Tibial nerve (tissue), 4 donors: ENCODE measurements at places on chromosomes 1 and 21.
A peak's percentile ranks its signal among the peaks of the same experiment; 100 is the strongest.

DNA sequence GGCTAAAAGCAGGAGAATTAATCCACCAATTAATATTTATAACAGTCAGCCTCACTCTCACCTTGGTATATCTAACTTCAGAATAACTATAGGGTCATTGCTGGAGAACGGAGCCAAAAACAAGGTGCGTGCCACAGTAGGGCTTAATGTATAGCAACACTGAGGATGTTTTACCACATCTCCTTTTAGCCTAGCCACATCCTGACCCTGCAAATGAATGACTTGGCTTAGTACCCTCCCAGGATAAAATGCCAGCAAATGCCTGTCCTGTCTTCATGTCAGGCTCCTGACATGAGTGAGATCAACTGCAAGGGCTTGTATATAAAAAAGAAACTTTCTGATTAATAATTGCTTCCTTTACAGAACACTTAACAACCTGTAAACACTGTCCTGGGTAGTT is 2.7 kb upstream of the CDC42BPA start:
- no peaks in the 10 kb centered on the region for H3K36me3 ChIP-seq
- DNase-seq = no peak

DNA sequence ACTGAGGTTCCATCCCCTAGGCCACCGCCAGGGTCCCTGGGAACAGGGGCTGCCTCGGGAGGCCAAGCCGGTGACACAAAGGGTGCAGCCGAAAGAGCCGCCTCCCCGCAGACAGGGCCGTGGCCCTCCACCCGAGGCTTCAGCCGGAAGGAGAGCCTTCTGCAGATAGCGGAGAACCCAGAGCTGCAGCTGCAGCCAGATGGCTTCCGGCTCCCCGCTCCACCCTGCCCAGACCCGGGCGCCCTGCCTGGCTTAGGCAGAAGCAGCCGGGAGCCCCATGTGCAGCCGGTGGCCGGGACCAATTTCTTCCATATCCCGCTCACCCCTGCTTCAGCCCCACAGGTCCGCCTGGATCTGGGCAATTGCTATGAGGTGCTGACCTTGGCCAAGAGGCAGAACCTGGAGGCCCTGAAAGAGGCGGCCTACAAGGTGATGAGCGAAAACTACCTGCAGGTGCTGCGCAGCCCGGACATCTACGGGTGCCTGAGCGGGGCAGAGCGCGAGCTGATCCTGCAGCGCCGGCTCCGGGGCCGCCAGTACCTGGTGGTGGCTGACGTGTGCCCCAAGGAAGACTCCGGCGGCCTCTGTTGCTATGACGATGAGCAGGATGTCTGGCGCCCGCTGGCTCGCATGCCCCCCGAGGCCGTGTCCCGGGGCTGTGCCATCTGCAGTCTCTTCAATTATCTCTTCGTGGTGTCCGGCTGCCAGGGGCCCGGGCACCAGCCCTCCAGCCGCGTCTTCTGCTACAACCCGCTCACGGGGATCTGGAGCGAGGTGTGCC is 1.4 kb downstream of the KLHDC7A start:
- H3K27me3 ChIP-seq = no peaks in the 10 kb centered on the region
- no peaks in the 10 kb centered on the region for H3K36me3 ChIP-seq
- H3K27ac ChIP-seq = no peak overlapping the region
- no peak for DNase-seq
- H3K4me3 ChIP-seq = no peak overlapping the region
- peaks cover 15% of the 10 kb centered on the region for H3K4me1 ChIP-seq

GRCh38 chr1:152577168-152577567 is 3.1 kb downstream of the LCE3D start:
- H3K27ac ChIP-seq = no peak overlapping the region
- H3K4me1 ChIP-seq = no peaks in the 10 kb centered on the region
- no peaks in the 10 kb centered on the region for H3K27me3 ChIP-seq
- no peaks in the 10 kb centered on the region for H3K36me3 ChIP-seq

- H3K27me3 ChIP-seq = no peaks in the 10 kb centered on the region
- H3K4me3 ChIP-seq = no peak overlapping the region
- no peaks in the 10 kb centered on the region for H3K36me3 ChIP-seq
- DNase-seq = no peak
- H3K4me1 ChIP-seq = no peaks in the 10 kb centered on the region
- H3K27ac ChIP-seq = no peak overlapping the region
Measured at GRCh38 chr1:15260418-15261154, 13.6 kb downstream of the FHAD1 start.

- no peak overlapping the region for H3K4me3 ChIP-seq
- no peaks in the 10 kb centered on the region for H3K36me3 ChIP-seq
- no peak for DNase-seq
- no peaks in the 10 kb centered on the region for H3K27me3 ChIP-seq
Measured at GRCh38 chr21:33732038-33732437, 89.7 kb downstream of the ITSN1 start.

DNA sequence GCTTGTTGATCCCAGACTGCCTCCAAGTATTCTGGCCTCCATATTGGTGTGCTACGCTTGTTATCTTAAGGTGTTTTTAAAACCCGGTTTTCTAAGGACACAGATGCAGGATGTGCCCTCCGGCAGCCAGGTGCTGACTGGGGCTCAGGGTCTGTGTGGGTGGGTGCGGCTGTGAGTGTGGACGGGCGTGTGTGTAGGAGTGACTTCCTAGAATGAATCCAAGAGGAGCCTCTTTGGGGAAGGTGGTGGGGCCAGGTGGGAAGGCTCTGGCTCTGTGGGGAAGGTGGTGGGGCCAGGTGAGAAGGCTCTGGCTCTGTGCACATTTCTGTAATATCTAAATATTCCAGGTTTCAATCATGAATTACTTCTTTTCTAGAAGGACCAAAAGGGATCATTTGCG is 12.8 kb upstream of the TSPEAR start:
- no peak for DNase-seq
- peaks cover 52% of the 10 kb centered on the region for H3K27me3 ChIP-seq
- no peaks in the 10 kb centered on the region for H3K36me3 ChIP-seq
- no peak overlapping the region for H3K4me3 ChIP-seq
- no peak overlapping the region for H3K27ac ChIP-seq
- H3K4me1 ChIP-seq = peaks cover 13% of the 10 kb centered on the region

DNA sequence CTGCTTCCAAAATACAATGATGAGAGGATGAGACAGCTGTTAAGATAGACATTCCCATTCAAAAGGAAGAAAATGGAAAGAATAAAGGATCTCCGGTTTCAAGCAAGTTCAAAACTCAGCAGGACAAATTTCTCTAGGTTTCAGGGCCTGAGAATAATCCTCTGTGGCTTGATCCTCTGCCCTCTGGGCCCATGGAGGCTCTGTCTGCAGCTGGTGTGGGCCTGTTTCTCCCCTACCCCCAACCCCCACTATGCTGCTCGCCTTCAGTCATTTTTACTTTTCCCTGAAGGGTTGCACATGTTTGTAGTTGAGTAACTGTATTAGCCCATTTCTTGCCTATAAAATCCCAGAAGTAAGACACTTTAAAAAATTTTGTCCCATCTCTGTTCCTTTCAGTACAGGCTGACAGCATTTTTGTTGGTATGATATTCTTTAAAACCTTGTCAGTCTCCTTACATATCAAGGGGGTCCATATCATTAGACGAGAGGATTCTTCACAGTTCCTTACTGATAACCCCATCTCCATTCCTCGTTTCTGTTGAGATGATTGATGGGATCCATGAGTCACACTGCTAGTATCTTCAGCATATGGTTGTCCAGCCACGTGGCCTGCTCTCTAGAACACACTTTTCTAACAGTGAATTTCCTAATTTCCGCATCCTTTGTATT is 10.5 kb downstream of the ZMYM4 start:
- no peaks in the 10 kb centered on the region for H3K27me3 ChIP-seq
- no peak for DNase-seq
- H3K4me1 ChIP-seq = peaks cover 12% of the 10 kb centered on the region
- no peak overlapping the region for H3K27ac ChIP-seq
- peaks cover 23% of the 10 kb centered on the region for H3K36me3 ChIP-seq
- no peak overlapping the region for H3K4me3 ChIP-seq

DNA sequence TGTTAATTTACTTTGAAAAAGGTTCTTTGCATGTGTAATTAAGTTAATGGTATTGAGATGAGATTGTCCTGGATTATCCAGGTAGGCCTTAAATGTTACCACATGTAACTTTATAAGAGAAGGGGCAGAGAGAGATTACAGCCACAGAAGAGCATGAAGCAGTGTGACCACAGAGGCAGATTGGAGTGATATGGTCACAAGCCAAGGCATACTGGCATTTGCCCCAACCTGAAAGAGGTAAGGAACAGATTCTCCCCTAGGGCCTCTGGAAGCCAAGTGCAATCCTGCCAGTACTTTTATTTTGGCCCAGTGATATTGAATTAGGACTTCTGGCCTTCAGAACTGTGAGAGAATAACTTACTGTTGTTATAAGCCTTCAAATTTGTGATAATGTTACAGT is 23.0 kb downstream of the RNF2 start:
- H3K4me3 ChIP-seq = no peak overlapping the region
- no peaks in the 10 kb centered on the region for H3K36me3 ChIP-seq
- H3K27me3 ChIP-seq = no peaks in the 10 kb centered on the region
- peaks cover 19% of the 10 kb centered on the region for H3K4me1 ChIP-seq
- DNase-seq = no peak

GRCh38 chr1:55968661-55969060 is 610.7 kb downstream of the PLPP3 start:
- no peak overlapping the region for H3K4me3 ChIP-seq
- H3K27ac ChIP-seq = no peak overlapping the region
- H3K27me3 ChIP-seq = no peaks in the 10 kb centered on the region
- no peaks in the 10 kb centered on the region for H3K36me3 ChIP-seq
- peaks cover 7% of the 10 kb centered on the region for H3K4me1 ChIP-seq

DNA sequence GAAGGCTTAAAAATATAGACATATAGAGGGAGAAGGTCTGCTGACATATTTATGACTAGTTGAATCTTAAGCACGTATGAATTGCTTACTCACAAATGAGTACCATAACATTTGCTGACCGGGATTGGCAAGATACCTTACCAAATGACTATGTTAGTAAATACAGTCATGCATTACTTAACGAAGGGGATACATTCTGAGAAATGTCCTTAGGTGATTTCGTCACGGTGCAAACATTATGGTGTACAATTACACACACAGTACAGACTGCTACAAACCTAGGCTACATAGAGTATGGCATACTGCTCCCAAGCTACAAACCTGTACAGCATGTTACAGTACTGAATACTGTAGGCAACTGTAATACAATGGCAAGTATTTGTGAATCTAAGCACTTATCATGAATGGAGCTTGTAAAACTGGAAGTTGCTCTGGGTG is 19.4 kb upstream of the UBE2U start:
- H3K4me3 ChIP-seq = no peak overlapping the region
- H3K36me3 ChIP-seq = no peaks in the 10 kb centered on the region
- no peaks in the 10 kb centered on the region for H3K4me1 ChIP-seq
- H3K27ac ChIP-seq = no peak overlapping the region
- no peak for DNase-seq

DNA sequence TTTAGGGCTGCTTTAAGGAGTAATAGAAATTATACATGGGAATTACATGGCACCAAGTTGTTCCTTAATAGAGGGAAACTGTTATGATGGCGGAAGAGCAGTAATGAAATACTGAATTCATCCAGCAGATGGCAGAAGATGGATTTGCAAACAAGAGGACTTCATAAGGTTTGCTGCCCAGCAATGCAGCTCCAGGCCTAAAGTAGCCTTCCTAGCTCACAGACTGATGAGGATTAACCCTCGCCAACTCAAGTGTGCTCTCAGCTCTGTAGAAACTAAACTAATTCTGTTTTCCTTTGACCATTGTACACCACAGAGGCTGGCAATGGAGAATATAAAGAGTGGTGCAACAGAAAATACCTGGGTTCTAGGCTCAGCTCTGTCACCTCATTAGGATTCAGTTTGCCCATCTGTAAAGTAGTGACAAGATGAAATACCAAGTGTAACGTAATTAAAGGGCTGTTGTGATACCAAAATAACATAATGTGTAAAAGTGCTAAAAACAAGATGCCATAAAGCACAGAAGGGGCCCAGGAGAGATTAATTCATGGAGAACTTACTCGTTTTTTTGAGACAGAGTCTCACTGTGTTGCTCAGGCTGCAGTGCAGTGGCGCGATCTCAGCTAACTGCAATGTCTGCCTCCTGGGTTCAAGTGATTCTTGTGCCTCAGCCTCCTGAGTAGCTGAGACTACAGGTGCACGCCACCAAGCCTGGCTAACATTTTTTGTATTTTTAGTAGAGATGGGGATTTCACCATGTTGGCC is 102.4 kb upstream of the SERBP1 start:
- H3K4me3 ChIP-seq = no peak overlapping the region
- no peaks in the 10 kb centered on the region for H3K27me3 ChIP-seq
- no peak overlapping the region for H3K27ac ChIP-seq
- no peaks in the 10 kb centered on the region for H3K36me3 ChIP-seq

DNA sequence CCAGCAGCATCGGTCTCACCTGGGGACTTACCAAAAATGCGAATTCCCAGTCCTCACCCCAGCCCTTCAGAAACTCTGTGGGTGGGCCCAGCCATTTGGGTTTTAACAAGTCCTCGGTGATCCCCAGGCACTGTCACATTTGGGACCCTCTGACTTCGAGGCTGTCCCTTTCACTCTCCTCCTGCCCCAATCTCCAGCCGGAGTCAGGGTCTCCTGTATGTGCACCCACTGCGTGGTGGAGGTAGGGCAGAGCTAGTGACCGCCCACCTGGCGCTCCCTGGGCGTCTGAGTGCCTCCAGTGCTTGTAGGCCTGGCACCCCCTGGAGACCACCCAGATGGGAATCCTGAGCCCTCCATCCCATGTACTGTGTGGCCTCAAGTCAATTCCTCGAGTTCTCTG is 31.1 kb downstream of the EPHA8 start:
- no peaks in the 10 kb centered on the region for H3K36me3 ChIP-seq
- H3K27ac ChIP-seq = no peak overlapping the region
- H3K4me1 ChIP-seq = no peaks in the 10 kb centered on the region

- no peaks in the 10 kb centered on the region for H3K4me1 ChIP-seq
- DNase-seq = no peak
- H3K27ac ChIP-seq = no peak overlapping the region
- no peak overlapping the region for H3K4me3 ChIP-seq
Measured at GRCh38 chr1:3236361-3236760, 167.4 kb downstream of the PRDM16 start.

GRCh38 chr1:96538883-96539282 is 182.7 kb upstream of the PTBP2 start:
- DNase-seq = peak; percentile 94
- H3K4me3 ChIP-seq = no peak overlapping the region
- peak overlapping the region; percentile 82 for H3K27ac ChIP-seq
- H3K27me3 ChIP-seq = no peaks in the 10 kb centered on the region

GRCh38 chr1:155931332-155932038 is 2.7 kb downstream of the KHDC4 start:
- peaks cover 17% of the 10 kb centered on the region for H3K36me3 ChIP-seq
- no peak overlapping the region for H3K4me3 ChIP-seq
- DNase-seq = no peak
- no peak overlapping the region for H3K27ac ChIP-seq
- no peaks in the 10 kb centered on the region for H3K27me3 ChIP-seq

- no peak overlapping the region for H3K27ac ChIP-seq
- H3K36me3 ChIP-seq = no peaks in the 10 kb centered on the region
- H3K4me3 ChIP-seq = no peak overlapping the region
Measured at GRCh38 chr1:14524826-14525636, 73.5 kb upstream of the KAZN start.

DNA sequence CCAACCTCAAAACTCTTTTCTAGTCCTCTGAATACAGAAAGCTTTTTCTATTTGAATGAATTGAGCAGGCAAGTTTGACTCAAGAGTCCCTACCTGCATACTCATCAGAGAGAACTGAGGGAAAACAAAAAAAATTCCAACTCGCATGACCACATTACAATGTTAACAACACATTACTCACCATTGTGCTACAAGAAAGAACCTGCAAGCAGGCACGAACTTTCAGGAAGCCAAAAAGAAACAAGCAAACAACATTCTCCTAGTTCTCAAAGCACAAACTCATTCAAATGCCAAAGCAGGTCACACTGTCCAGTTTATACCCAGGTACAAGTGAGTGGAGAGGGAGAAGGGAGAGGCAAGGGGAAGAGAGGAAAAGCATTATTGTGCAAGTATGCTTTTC is 14.6 kb downstream of the OTUD7B start:
- H3K4me3 ChIP-seq = no peak overlapping the region
- no peaks in the 10 kb centered on the region for H3K36me3 ChIP-seq
- H3K27me3 ChIP-seq = no peaks in the 10 kb centered on the region
- no peak for DNase-seq
- peak overlapping the region; percentile 96 for H3K27ac ChIP-seq
